ENCODE measurements at places on chromosomes 1 and 21.

DNA sequence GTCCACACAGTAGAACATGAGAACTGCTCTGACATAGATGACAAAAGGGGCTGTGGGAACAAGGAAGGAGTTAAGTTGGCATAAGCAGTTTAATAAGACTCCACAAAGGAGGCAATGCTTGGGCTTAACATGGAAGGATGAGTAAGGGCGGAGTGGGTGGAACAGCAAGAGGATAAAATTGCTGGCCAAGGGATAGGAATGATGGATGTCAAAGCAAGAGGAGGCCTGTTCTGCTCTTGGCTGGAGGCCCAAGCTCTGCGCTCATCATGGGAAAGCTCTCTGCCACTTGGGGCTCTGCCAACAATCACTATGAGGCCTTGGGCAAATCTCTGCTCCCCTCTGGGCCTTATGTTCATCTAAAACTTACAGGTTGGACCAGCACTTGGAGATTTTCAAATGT, 98.3 kb upstream of the CAMK1G start:
- DNase-seq = no peak
- H3K27ac ChIP-seq = no peak overlapping the region
- H3K36me3 ChIP-seq = no peaks in the 10 kb centered on the region
- H3K4me3 ChIP-seq = no peak overlapping the region
- no peaks in the 10 kb centered on the region for H3K4me1 ChIP-seq

DNA sequence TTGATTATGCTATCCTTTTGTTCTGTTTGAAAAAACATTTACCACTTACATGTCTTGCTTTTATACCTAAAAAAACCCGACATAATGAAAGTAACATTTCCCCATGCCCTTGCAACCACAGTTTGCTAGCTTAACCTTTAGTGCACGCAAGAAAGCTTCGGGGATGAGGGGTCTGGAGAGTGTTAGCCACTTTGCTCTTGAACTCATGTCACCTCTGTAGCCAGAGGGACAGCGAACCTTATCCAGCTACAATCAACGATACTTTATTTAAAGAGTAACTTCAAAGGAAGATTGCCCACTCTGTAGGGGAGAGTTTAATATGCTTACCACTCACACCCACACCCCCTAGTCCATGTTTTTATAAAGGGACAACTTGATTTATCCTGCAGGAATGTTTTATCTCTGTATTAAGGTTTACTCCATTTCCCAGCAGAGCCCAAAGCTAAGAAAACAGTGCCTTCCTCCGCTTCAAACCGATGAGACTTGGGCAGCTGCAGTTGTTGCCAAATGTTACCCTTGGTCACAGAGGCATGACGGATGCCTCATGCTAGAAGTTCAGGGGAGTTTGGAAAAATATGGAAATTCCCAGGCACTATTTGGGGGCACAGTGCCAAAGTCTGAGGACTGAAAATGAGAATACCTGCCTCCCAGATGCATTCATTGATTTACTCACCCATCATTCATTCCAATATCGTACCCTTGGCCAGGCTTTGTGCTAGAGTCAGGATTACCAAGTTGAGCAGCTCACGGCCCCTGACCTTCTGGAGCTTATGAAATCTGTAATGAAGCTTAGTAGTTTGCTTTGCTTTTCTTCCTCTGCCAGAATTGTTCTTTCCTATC, 61.4 kb upstream of the VCAM1 start:
- H3K27ac ChIP-seq = peak overlapping the region; percentile 30
- no peaks in the 10 kb centered on the region for H3K36me3 ChIP-seq
- H3K27me3 ChIP-seq = peaks cover 3% of the 10 kb centered on the region
- H3K4me3 ChIP-seq = no peak overlapping the region

- H3K36me3 ChIP-seq = peaks cover 12% of the 10 kb centered on the region
- no peak for DNase-seq
- peaks cover 6% of the 10 kb centered on the region for H3K27me3 ChIP-seq
- peak overlapping the region; percentile 38 for H3K4me3 ChIP-seq
- H3K4me1 ChIP-seq = peaks cover 55% of the 10 kb centered on the region
Measured at GRCh38 chr1:7303554-7304317, 467.4 kb upstream of the VAMP3 start.

DNA sequence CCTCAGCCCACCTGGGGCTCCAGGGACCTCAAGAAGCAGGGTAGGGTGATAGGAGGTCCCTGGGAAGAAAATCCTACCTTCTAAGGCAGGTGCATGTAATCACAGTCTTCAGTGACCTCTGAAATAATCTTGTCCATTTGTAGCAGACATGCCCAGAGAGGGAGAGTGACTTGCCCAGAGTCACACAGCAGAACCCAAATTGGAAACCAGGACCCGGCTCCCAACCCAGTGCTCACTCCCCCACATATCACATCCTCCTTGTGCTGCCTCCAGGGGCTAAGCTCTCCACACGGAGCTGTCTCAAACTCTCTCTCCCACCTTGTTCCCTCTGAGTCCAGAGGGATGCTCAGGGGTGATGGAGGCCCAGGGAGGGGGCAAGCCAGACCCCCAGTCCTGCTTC, 72.5 kb downstream of the RAP1GAP start:
- H3K36me3 ChIP-seq = no peaks in the 10 kb centered on the region
- H3K27ac ChIP-seq = no peak overlapping the region
- no peak overlapping the region for H3K4me3 ChIP-seq
- H3K27me3 ChIP-seq = peaks cover 12% of the 10 kb centered on the region
- no peak for DNase-seq

- no peaks in the 10 kb centered on the region for H3K36me3 ChIP-seq
- H3K4me3 ChIP-seq = no peak overlapping the region
- H3K4me1 ChIP-seq = peaks cover 20% of the 10 kb centered on the region
- peaks cover 9% of the 10 kb centered on the region for H3K27me3 ChIP-seq
Measured at GRCh38 chr1:193115629-193116227, 6.1 kb upstream of the CDC73 start.

- peak overlapping the region; percentile 13 for H3K27ac ChIP-seq
- H3K36me3 ChIP-seq = no peaks in the 10 kb centered on the region
- H3K4me1 ChIP-seq = peaks cover 29% of the 10 kb centered on the region
- H3K27me3 ChIP-seq = no peaks in the 10 kb centered on the region
- no peak for DNase-seq
- no peak overlapping the region for H3K4me3 ChIP-seq
Measured at GRCh38 chr1:246166841-246167240, 340.2 kb downstream of the SMYD3 start.

DNA sequence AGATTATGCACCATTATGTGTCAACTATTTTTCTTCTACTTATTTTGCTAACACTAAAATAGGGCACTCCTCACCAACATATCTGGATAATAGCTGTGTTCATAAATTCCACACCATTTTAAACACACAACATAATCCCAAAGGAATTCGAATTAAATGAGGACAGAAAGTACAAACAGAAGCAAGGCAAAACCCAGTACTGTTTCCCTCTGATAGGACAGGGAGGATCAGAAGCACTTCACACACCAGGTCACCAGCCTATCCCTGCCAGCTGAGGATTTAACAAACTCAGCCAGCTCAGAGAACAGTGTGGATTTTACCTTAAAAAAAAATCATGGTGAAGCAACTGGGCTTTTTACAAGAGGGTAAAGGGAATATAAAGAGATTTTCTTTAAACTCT, 20.0 kb downstream of the CRYZ start:
- H3K4me1 ChIP-seq = peaks cover 11% of the 10 kb centered on the region
- no peak overlapping the region for H3K4me3 ChIP-seq
- no peak for DNase-seq
- no peaks in the 10 kb centered on the region for H3K27me3 ChIP-seq
- peaks cover 31% of the 10 kb centered on the region for H3K36me3 ChIP-seq
- H3K27ac ChIP-seq = peak overlapping the region; percentile 7

DNA sequence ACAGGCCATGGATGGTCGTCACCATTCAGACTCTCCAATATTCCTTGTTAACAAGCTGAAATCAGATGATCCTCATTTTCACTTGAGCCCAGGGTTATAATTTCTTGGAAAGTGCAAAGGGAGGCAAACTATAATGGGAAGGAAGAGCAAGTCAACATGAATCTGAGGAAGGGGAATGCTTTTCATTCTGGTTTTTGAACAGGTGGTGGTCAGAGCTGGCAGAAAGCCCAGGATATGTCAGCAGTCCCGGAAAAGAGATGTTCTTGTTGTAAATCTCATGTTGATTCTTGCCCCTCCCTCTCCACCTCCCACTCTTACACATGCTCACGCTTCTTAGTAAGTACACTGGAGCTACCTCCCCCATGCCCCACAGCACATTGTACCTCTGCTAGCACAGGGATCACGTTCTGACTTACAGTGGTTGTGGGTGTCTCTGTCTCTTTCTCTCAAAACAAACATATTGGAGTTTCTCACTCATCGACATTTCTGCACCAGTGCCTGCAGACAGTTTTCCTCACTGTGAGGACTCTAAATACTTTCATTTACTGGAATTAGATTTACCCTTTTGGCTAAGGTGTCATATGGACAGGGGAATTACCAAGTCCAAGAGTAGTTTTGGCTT, 77.6 kb downstream of the XCL2 start:
- H3K4me1 ChIP-seq = peaks cover 40% of the 10 kb centered on the region
- peak overlapping the region; percentile 15 for H3K4me3 ChIP-seq
- peaks cover 6% of the 10 kb centered on the region for H3K36me3 ChIP-seq
- H3K27me3 ChIP-seq = no peaks in the 10 kb centered on the region

DNA sequence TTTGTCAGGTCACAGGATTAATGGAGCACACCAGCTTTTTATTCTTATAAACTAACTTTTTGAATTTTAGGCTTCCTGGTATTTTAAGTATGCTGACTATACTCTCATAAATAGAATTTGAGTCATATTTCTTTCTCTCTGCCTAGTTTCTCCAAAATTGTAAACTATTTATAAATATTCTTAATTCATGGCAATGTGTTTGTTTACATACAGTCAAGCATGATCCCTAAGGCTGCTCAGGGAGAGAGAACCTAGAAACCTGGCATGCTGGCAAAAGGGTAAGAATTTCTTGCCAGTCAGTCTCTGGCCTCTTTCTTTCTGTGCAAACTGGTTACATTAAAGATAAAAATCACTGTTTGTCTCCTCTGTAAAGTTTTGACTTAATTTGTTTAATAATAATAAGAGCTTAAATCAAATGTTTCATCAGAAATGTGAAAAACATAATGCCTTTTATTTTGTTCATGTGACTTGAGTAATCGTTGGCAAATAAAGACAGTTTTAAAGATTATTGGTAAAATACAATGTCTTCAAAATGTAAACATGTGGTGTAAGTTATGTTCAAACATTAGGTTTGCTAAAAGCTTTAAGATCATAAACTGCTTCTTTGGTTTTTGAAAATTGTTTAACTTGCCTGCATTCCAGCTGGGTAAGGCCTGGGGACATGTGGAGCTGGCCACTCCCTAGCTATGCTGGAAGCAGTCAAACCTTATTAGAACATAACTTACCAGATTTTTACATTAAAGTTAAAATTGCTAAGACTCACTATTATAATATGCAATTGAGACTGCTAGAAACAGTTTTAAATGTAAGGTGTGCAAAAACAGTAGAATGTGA, 1401.7 kb downstream of the NCAM2 start:
- no peak overlapping the region for H3K27ac ChIP-seq
- H3K27me3 ChIP-seq = no peaks in the 10 kb centered on the region
- no peak for DNase-seq
- H3K4me1 ChIP-seq = no peaks in the 10 kb centered on the region
- no peaks in the 10 kb centered on the region for H3K36me3 ChIP-seq
- H3K4me3 ChIP-seq = no peak overlapping the region

All from nephron progenitor cell (in vitro differentiated cells).